H9 (cell line): ENCODE measurements at places on chromosomes 3 and 15. TPM values are rescaled to one million over a fixed set of nuclear protein-coding genes. Genes with fewer than 3 reads are reported as not detected.

DNA sequence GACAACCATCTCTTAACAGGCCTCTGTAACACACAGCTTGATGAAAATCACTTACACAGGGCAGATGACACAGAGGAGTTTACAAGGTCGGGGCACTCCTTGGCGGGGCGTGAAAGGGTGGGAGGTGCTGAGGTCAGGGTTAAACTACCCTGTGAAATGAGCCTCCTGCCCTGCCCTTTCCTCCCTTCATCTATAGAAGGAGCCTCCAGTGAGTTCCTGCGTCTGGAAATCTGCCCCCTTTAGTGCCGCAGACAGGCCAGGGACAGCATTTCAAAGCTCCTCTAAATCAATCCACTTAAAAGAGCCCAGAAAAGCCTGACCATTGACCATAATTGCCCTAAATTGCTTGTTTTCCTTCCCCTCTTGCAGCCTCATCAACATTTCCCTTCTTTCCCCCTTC is 1.9 kb downstream of the ROBO1 start:
- DNase-seq: peak; percentile 32

DNA sequence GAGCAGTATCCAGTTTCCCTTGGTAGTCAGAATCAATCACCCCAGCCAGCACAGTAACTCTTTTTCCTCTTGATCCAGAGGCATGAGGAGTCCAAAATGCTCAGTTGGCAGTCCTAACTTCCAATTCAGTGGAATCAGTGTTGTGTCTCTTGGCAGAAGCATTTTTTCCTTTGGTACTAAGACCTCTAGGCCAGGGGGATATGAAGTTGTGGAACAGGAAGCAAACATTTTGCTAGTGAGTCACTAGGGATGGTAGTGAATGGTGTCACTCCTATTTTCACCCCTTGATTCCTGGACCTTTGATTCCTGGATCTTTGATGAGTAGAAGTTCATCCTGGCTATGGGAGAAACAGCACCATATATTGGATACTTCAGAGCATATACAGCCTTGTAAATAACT is 70.5 kb upstream of the ALDH1A3 start:
- no peak for DNase-seq

DNA sequence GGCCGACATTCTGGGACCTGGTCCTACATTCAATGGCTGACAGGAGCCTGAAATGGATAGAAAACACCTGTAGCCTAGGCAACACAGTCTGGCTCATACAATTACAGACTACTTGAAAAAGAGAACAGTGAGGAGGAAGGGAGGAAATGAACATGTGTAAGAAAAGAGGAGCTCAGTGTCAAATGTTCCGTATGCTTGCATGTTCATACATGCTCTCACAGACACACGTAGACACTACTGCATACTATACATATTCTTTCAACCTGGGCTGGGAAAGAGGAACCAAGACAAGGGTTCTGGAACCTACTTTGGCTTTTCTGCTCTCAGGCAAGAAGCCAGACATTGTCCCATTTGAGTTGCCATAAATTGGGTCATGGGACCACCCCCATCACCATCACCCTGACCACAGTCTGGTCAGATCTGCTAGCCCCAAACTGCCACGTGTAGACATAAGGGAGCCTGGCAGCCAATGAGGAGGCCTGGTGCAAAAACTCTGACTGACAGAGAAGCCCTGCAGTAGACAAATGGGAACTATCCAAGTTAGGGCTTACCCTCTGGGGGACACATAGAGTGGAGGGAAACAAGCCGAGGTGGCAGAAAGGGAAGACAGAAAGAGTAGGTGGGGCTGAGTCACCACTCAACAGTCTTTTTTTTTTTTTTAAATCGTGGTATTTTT is 310.0 kb downstream of the SHQ1 start:
- DNase-seq: no peak

ZNF502 gene
- not detected in 2 replicates for total RNA-seq

GRCh38 chr3:63662011-63662410 is 9.5 kb downstream of the SNTN start:
- DNase-seq: no peak

DNA sequence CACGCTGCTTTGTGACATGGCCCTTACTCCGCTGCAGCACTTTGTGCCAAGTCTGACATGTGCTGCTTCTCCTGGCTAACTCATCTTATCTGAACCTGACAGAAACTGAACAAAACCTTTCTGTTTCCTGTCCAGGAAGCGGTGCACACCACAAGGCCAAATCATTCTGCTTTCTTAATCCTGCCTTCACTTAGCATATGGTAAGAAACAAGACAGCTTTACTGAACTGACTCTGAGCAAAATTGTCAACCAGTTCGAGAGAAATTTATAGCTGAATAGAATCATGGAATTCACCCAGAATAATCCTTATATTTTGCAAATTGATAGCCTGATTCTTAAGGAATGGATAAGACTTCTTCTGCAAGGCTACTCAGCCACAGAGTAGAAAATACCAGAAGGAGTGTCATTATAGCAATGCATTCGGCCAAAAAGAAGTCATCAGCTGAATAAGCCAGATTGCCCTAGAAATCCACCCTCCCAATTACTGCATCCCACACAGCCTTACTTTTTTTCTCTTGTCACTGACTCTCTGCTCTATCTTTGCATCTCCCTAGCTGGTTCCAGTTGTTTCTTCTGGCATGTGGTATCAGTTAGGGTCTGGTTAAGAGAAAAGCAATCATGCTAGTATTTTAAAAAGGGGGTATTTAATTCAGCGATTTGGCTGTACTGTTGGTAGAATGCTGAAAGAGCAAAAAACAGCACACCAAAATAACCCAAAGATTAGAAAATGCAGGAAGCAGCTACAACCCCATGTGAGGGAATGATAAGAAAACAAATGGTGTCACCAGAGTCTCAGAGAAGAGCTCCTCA is 41.6 kb upstream of the STRIT1 start:
- no peak for DNase-seq

DNA sequence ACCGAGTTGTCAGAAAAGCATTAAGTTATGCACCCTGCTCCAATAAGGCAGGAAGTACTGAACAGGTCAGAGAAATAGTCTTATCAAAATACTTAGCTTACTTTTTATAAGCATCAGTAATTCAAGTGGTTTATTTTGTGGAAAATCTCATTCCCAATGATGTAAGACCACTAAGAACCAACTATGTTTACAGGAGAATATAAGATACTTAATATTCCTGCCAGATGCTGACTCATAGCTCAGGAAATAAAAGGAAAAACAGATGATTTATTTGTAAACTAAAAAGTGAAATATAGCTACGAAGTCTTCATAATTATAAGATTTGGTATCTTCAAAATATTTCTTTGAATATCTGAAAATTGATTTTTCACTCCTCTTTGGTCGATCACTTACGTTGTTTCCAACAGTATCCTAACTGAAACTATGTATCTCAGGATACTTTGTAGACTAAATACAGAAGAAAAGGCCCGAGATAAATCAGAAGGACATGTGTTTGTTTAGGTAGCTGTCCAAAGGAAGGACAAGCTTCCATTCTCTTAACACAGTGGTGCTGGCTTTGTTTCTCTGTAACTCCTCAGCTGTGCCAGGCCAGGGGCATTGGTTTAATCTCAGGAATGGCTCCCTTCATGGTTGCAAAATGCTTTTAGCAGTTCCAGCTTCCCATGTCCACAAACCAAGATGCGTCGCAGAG is 295.8 kb downstream of the GBE1 start:
- no peak for DNase-seq

SMCO1 gene
- not detected in 2 replicates for total RNA-seq

DNA sequence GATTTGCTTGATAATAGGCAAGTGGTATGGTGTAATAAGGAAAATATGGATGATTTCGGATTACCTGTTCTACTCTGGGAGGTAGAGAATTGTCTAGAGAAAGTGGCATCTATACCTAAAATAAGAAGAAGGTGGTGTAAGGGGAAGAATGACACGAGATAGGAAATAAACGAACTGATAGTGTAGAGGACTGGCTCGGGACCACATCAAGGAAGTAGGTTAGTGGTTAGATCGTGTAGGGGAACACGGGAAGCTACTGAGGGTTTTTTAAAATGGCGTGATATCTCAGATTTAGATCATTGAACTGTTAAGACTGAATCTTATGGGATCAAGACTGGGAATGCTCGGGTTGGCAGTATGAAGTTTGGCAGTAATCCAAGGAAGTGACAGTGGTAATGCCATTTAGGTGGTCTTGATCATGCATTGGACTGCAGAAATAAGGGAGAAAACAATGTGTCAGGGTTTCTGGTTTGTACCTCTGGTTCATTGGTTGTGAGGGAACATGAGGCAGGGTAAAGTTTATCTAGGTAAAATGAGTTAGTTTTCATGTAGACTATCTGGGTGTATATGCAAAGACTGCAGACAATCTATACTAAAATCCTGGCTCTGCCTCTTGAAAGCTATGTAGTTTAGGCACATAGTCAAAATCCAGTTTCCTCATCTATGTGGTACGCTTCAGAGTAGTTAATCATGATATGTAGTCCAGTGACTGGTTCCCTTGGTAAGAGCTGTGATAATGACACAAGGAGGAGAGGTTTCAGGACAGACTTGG is 7.4 kb downstream of the RPL14 start:
- no peak for DNase-seq

GRCh38 chr3:196778755-196779154 is 39.1 kb downstream of the PAK2 start:
- no peak for DNase-seq

C2CD4B gene
- 0.13 and 0.22 TPM in 2 replicates for total RNA-seq

CD47 gene
- 15.4 and 18.8 TPM in 2 replicates for total RNA-seq

MME gene
- total RNA-seq: 14.6 and 16.4 TPM in 2 replicates

DNA sequence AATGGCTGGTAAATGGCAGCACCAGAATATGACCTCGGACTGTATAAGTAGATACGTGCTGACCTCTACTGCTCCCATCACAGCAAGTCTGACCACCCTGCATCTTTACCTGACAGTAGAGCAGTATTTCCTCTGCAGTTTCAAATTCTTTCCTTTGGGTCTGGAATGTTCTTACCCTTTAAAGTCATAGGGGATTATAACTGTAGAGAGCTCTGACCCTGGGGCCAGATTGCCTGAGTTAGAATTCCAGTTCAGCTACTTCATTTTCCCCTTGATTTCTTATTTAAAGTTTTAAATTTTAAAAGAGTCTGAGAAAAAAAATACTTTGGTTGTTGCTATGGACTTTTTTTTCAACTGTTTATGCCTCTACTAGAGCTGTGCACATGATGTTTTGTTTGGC is 237.7 kb downstream of the NR1D2 start:
- DNase-seq: no peak

- DNase-seq: no peak
These were observed 53.2 kb downstream of the PGPEP1L start for GRCh38 chr15:98954411-98954810.

ISL2 gene
- total RNA-seq: 0.15 and 0.33 TPM in 2 replicates

CLDN16 gene
- not detected in 2 replicates for total RNA-seq

GRCh38 chr3:170275832-170276231 is 53.6 kb downstream of the PRKCI start:
- DNase-seq: no peak

GOLGA6A gene
- 0.72 and 0.90 TPM in 2 replicates for total RNA-seq

GRCh38 chr3:40201770-40202169 is 107.7 kb upstream of the EIF1B start:
- DNase-seq: no peak

GRCh38 chr3:183912895-183913579 is 28.4 kb upstream of the PARL start:
- no peak for DNase-seq

GRCh38 chr3:194154346-194154745 is 18.4 kb downstream of the HES1 start:
- DNase-seq: no peak

TGM5 gene
- not detected in 2 replicates for total RNA-seq

- DNase-seq: no peak
These were observed 7.7 kb downstream of the FES start for GRCh38 chr15:90892023-90892422.

DNA sequence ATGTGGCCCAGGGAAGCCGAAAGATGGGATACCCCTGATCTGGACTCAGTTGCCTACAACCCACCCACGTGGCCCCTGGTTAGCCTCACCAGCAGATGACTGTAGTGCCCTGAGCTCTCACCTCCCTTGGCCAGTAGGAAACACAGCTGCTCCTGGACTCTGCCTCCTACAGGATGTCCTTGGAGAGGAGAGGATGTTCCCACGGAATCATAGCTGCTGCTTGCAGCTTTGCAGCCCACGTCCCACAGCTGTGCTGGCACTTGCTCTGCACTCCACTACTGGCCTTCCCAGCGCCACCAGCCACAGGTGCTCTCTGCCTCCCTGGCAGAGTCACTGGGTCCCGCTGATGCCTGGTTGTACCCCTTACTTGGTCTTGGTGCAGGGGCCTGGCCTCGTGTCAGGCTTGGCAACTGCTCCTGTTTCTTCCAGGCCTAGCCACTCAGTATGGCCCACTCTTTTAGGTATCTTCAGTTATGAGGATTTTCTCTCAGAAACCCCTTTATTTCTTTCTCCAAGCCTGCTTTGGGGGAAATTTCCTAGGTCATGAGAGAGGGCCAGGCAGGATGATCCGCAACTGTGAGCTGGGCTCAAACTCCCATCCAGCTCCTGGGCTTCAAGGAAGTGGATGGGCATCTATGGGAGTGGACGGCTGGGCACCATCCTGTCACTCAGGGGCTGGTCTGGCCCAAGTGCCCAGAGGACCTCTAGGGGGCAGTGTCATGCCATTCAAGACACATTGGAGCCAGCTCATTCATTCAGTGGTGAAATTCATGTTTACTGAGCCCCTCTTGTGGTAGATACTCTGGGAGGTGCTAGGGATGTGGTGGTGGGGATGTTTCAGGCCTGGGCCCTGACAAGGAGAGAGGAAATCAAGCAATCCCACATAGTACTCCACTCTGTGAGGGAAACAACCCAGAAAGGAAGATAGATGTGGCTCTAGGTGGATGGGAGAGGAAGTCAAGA is 16.2 kb upstream of the VILL start:
- DNase-seq: peak; percentile 83

GRCh38 chr3:170751083-170751898 is 118.7 kb downstream of the RPL22L1 start:
- DNase-seq: no peak

GRCh38 chr3:189967254-189967865 is 153.3 kb downstream of the P3H2 start:
- DNase-seq: no peak

SEMA3G gene
- 1.7 and 2.4 TPM in 2 replicates for total RNA-seq

DNA sequence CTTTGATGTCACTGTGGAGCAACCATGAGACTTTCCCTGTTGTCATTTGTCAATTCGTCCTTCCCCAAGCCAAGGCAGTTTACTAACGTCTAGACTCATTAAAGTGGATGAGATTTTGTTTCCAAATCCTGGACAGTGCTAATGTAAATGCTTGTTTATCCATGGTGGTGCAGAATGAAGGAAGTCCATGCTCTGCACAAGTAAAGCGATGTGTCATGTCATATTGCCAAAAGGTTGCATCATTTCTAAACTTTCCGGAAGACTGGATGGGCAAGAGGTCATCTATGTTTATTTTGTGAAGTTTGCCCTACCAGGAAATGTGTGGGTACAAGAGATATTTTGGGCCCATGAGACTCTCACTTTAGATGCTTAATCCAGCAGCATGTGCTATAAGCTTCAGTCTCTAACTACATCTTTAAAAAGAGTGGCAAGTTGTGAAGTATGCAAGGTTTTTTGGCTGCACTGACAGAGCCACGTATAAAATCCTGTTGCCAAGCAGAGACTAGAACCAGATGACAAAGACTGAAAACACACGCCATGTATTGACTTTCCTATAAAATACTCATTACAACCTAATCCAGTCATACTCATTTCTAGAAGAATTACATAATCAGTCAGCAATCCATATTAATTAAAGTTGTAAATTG is 72.1 kb upstream of the FNDC3B start:
- DNase-seq: no peak

EXD1 gene
- total RNA-seq: not detected in 2 replicates

- DNase-seq: no peak
These were observed 26.5 kb downstream of the IQGAP1 start for GRCh38 chr15:90414408-90415028.

GRCh38 chr3:190699776-190700175 is 162.7 kb downstream of the GMNC start:
- no peak for DNase-seq

- no peak for DNase-seq
These were observed 43.6 kb downstream of the HMG20A start for GRCh38 chr15:77464129-77464865.

UROC1 gene
- not detected in 2 replicates for total RNA-seq
